ENCODE measurements at places on chromosomes 7 and 10.
A peak's percentile ranks its signal among the peaks of the same experiment; 100 is the strongest.

GRCh38 chr10:20535897-20536881 lies 360.9 kb downstream of the NEBL start:
- no peak for DNase-seq

DNA sequence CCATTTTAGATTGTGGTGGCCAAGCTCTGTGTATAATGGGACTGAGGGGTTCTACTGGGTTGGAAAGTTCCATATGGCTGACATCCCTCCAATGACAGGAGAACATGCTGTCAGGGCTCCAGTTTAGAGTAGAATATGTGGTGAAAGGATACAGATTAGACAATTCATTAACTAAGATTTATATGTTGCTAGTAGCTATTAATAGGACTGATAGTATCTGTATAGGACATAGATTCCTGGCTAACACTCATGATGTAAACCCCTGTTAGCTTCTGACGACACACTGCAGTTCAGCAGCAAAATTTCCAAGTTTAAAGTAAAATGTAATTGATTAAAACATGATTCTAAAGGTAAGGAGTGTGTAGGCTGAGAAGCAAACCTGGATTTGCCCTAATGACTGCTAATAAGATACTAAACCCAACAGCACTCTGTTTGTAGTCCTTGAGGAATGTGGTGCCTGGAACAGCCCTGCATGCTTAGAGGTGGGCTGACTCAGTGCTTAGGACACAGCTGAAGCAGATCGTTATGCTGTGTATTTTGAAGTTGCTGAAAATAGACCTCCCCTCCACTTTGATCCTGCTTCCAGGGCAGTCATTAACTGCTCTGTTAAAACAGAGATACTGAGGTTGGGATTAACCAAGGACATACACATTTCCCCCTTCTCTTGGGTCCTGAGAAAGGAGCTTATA lies 1129.6 kb downstream of the SORCS3 start:
- no peak for DNase-seq

- DNase-seq, result no peak
These were observed 508.8 kb downstream of the CCSER2 start for GRCh38 chr10:84837041-84837812.

DNA sequence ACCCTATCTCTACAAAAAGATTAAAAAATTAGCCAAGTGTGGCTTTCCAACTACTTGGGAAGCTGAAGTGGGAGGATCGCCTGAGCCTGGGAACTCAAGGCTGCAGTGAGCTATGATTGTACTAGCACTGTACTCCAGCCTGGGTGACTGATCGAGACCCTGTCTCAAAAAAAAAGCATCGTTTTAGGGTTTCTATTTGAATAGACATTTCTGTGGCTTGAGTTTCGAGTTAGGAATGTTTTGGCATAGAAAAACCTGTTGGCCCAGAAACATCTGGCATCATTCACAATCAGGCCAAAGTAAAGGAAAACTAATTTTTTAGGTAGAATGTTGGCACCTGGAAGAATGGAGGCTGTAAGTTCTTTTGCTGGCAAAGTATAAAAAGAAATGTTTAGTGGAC lies 72.4 kb downstream of the AUTS2 start:
- no peak for DNase-seq

GRCh38 chr10:27747096-27747451 lies 1.5 kb upstream of the MKX start:
- no peak for DNase-seq

- DNase-seq, result no peak
These were observed 46.7 kb upstream of the RAB18 start for GRCh38 chr10:27457261-27457945.

- DNase-seq, result no peak
These were observed 174.2 kb upstream of the TCERG1L start for GRCh38 chr10:131485732-131486131.

DNA sequence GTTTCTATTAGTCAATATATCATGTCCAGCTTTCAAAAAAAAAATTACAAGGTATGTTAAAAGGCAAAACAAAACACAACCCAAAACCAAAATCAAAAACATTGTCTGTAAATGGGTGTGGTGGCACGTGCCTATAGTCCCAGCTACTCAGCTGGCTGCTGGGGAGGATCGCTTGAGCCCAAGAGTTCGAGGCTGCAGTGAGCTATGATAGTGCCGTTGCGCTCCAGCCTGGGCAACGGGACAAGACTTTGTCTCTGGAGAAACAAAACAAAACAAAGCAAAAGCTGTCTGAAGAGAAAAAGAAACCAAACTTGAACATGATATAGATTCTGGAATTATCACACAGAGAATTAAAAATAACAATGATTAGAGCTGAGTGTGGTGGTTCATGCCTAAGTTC lies 10.3 kb upstream of the CPA5 start:
- DNase-seq, result no peak

DNA sequence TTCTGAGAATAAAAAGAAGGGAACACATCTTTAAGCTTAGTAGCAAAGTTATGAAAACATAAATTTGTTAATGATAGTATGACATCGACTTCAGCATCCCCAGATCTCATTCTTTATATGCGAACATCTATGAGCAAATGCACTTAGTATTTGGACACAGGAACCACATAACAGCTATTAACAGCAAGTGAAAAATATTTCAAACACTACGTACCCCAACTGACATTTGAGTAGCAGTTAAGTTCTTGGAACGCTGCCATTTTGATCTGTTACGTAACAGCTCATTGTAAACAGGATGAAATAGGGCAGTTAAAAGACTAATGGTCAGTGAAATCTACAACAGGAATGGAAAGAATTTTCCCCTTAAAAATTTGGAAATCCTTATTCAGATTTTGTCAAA lies 428.9 kb downstream of the TNS3 start:
- no peak for DNase-seq

GRCh38 chr7:157633465-157634185 lies 296.8 kb downstream of the DNAJB6 start:
- no peak for DNase-seq

GRCh38 chr10:31507427-31507826 lies 188.4 kb downstream of the ZEB1 start:
- no peak for DNase-seq

DNA sequence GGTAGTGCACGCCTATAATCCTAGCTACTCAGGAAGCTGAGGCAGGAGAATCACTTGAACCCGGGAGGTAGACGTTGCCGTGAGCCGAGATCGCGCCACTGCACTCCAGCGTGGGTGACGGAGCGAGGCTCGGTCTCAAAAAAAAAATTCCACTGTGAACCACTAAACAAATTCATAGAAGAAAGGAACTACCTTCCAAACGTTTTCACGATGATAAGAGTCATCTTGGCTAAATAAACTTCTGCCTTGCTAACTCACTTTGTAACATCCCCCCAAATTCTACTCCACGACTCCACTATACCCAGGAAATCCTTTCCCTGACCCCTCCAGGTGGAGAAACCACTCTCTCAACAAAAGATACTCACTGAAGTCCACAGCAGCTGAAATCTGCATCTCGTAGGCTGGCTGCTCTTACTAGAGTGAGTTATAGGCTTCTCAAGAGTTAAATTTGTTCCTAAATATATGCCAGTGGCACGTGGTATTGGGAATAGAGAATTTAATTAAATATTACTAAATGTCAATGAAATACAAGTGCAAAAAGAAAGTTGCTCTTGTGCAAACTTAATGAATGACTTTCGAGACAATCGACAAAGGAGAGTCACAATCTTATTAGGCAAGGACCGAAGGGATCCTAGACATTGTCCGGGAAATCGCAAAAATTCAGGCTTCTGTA lies 1.6 kb upstream of the GTF2I start:
- no peak for DNase-seq

DNA sequence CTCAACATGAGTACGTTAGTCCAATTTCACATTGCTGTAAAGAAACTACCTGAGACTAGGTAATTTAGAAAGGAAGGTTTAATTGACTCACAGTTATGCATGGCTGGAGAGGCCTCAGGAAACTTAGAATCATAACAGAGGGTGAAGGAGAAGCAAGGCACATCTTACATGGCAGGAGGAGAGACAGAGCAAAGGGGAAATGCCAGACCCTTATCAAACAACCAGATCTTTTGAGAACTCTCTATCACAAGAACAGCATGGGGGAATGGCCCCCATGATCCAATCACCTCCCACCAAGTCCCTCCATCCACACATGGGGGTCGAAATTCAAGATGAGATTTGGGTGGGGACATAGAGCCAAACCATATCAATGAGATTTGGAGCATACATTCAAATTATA lies 34.6 kb upstream of the PDSS1 start:
- no peak for DNase-seq

DNA sequence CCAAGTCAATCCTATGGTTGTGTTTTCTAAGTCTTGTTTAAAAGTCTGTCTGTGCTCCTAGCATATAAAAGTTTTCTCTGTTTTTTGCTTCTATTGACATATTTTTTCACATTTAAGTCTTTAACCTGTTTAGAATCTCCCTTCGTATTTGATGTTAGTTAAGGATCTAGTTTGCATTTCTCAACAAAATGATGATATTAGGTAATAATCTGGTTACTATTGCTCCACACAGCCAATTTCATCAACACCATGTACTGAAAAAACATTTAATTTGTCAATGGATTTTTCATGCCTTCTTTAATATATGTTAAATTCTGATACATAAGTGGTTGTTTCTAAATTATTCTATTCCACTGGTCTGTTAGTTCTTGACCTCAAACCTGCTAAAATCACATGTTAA lies 17.5 kb upstream of the TSGA13 start:
- no peak for DNase-seq

- DNase-seq, result peak; percentile 2
These were observed 11.9 kb upstream of the OPALIN start for GRCh38 chr10:96370584-96371157.

GRCh38 chr7:50962962-50963374 lies 180.3 kb upstream of the GRB10 start:
- DNase-seq, result no peak

DNA sequence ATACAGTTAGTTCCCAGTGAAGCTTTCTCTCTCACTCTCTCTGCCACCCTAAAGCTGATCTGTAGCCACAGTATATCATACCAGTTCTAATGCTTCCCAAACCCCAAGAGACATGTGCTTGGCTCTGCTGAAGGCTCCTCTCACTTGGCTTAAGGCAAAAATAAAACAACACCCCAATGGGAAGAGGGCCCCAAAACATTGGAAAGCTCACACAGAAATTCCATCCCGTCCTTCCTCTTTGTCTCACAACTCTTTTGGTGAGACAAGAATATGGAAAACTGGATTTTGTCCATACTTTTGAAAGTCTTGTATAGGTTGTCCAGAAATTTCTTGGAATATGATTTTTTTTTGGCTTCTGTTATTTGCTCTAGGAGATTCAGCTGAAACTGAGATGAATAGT lies 56.1 kb upstream of the WNT16 start:
- DNase-seq, result no peak

DNA sequence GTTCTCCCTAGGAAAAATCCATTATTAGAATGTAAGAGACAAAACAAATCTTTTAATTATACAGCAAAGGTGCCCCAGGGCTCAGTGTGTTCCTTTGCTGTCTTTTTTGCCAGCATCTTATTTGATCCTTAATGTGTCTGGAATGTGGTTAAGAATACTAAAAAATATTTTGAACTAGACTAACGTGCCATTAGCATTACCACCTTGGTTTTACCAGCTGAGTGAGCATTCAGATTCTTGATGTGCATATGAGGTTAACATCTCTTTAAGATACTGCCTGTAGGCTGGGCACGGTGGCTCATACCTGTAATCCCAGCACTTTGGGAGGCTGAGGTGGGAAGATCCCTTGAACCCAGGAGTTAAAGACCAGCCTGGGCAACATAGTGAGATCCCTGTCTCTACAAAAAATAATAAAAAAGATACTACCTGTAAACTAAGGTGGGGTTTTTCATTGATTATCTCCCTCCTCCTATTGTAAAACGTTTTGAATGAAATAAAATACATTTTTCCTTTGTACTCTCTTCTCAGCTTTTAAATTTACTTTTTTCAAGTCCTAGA lies 96.6 kb downstream of the CCNY start:
- DNase-seq, result no peak

- no peak for DNase-seq
These were observed 140.9 kb downstream of the CHN2 start for GRCh38 chr7:29335188-29336083.

- no peak for DNase-seq
These were observed 21.8 kb downstream of the PWWP2B start for GRCh38 chr10:132418527-132419416.

GRCh38 chr10:1672001-1672781 lies 65.1 kb downstream of the ADARB2 start:
- no peak for DNase-seq

DNA sequence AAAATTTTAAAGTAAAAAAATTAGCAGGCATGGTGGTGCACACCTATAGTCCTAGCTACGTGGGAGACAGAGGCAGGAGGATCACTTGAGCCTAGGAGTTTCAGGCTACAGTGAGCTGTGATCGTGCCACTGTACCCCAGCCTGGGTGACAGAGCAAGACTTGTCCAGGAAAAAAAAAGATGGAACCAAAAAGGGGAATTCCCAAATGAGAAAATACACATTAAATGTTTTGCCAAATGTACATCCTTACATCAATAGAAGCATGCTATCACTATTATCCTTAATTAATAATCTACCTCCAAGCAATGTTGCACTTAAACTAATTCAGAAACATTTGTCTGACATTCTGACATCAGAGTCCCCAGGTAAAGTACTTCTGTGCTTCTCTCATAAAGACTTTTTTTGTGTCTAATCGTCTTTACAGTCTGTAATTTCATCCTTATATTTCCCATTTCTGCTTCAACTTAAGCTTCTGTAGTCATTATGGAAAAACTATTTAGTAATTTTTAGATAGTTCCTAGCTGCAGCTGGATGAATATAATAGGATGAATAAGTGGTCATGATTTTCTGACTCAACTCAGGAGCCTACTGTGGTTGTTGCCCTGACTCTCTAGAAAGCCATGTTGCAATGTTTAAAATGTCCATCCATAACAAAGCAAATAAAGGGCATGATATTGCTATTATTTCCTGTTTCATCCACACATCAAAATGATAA lies 57.7 kb downstream of the MYPN start:
- no peak for DNase-seq

DNA sequence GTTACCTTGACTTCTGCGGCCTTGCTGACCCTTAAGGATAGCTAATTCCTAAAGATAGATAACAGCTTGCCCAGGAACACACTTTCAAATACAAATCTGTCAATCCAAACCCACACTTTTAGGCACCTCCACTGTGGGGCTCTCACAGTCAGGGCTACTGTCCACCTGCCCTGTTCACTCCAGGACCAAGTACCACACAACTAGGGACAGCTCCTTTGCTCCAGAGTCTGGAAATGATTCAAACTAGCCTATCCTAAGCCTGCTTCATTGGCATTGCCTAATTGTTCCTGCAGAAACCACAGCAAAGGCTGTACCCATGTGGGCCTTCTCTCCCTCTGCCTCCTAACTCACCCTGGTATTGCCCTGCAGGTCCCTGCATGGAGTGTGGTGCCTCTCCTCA lies 538.9 kb upstream of the IGFBP3 start:
- no peak for DNase-seq

GRCh38 chr10:112678581-112678980 lies 231.6 kb downstream of the VTI1A start:
- no peak for DNase-seq

- no peak for DNase-seq
These were observed 1061.5 kb downstream of the LRMDA start for GRCh38 chr10:76492678-76493472.

Data from stimulated activated CD4-positive, alpha-beta T cell treated with anti-CD3 and anti-CD28 coated beads, Interleukin-2, amount 100 ng/mL, for 4 hours (primary cell).